ENCODE measurements at places on chromosomes 12 and 14. TPM values are rescaled to one million over a fixed set of nuclear protein-coding genes. Genes with fewer than 3 reads are reported as not detected.

The ASB2 gene
- total RNA-seq, result 44.6 TPM

The BMAL2 gene
- total RNA-seq, result 14.9 TPM

The DEPDC4 gene
- 3.5 TPM for total RNA-seq

The EXOC3L4 gene
- total RNA-seq, result not detected

The PTPRB gene
- not detected for total RNA-seq

The NAV3 gene
- total RNA-seq, result not detected

The GXYLT1 gene
- total RNA-seq, result 7.0 TPM

The TMEM121 gene
- total RNA-seq, result 10.2 TPM

The LRP6 gene
- total RNA-seq, result 2.5 TPM

DNA sequence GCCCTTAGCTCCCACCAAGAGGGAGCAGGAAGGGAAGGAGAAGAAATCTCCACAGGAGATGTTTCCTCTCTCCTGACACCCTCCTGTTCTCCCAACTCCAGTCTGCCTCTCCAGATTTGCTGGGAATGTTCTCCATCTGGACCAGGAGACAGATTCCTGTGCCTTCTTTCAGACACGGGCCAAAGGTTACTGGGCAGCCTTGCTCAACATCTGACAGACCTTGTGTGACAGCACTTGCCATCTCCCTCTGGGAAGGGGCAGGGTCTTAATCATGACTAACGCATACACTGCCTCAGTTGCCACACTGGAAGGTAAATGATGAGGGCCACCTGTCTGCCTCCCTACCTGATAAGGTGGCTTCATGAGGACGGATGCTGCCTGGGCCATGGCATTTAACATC lies 2.5 kb upstream of the TTC7B start:
- no peak for DNase-seq
- H3K27ac ChIP-seq, result no peak overlapping the region
- H3K27me3 ChIP-seq, result peaks cover 4% of the 10 kb centered on the region
- H3K4me3 ChIP-seq, result no peak overlapping the region
- peaks cover 17% of the 10 kb centered on the region for H3K4me1 ChIP-seq
- H3K36me3 ChIP-seq, result no peaks in the 10 kb centered on the region

GRCh38 chr12:15435597-15435996 lies 113.3 kb downstream of the PTPRO start:
- H3K36me3 ChIP-seq, result no peaks in the 10 kb centered on the region
- no peak overlapping the region for H3K4me3 ChIP-seq
- no peak overlapping the region for H3K27ac ChIP-seq
- H3K4me1 ChIP-seq, result no peaks in the 10 kb centered on the region

DNA sequence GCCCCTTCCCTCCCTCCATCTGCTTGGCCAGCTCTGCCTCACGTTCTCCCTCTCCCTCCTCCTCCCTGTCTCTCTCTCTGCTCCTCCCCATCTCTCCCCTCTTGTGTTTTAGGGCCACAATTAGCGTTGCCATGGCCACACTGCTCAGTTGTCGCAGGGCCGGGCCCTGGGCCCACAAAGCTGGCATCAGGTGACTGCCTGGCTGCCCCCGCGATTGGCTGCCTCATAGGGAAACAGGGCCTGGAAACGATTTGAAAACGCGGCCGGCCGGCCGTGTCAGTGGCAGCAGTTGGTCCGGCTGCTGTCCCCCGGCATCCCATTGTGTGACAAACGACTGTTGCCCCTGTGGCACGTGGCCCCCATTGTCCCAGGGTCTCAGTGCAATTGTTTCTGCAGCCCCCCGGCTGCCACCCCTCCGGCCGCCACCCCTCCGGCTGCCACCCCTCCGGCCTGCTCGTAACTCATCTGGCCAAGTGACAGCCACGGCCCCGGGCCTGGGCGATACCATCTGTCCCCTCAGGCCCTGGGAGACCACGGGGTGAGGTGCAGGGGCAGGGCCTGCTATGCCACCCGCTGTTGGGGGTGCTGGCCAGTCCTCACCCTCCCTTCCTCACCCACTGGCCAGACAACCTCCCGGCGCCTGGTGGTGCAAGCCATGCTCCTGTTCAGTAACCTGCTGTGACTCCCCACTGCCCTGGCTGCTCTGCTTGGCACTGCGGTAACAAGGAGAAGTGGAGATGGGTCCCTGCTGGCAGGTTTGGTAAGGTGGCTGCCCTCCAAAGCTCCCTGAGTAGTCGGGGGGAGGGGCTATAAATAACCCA lies 17.4 kb downstream of the FOXN4 start:
- H3K27me3 ChIP-seq, result peaks cover 27% of the 10 kb centered on the region
- H3K4me3 ChIP-seq, result no peak overlapping the region
- no peaks in the 10 kb centered on the region for H3K4me1 ChIP-seq
- no peaks in the 10 kb centered on the region for H3K36me3 ChIP-seq
- DNase-seq, result no peak

DNA sequence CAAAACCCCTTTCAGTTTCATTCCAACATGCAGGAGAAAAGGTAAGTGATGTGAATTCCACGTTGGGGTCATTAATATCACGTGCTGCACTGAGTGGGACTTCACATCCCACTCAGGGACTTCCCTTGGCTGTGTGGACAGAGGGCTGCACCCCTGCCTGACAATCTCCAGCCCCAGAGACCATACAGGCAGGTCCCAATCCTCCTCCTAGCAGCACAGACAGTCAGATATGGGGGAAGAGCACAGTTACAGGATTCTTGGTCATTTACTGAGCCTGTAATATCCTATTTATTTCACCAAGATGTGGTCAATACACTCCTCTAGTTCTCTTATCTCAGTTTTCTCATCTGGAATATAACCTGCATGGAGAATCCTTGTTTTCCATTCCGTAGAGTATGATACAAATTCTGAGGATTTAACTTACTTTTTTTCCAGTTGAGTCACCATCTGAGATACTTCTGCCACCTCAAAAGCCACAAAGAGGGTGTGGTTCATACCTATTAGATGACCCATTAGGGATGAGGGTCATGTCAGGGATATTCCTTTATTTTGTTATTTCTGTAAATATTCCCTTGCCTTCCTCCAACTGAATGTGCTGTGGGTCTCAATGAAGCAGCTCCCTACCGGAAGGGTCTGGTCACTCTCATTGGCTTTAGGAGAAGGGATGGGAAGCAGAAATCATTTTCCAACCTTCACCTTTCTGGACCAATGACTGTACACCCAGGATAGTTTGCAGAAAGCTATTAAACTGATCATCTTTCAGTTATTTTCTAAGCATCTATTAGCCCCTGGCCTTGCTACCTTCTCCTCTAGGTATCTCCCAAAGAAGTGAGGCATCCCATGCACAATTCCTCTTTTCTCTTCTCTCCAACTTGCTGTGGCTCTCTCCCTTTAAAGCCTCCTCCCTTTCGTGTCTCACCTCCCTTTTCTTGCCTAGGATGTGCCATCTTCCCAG lies 43.0 kb upstream of the NTF3 start:
- H3K4me1 ChIP-seq, result no peaks in the 10 kb centered on the region
- no peaks in the 10 kb centered on the region for H3K36me3 ChIP-seq
- H3K27ac ChIP-seq, result no peak overlapping the region
- H3K27me3 ChIP-seq, result no peaks in the 10 kb centered on the region
- H3K4me3 ChIP-seq, result no peak overlapping the region

- no peak overlapping the region for H3K27ac ChIP-seq
- peaks cover 54% of the 10 kb centered on the region for H3K27me3 ChIP-seq
- peaks cover 17% of the 10 kb centered on the region for H3K36me3 ChIP-seq
- H3K4me1 ChIP-seq, result peaks cover 2% of the 10 kb centered on the region
- no peak overlapping the region for H3K4me3 ChIP-seq
These were observed 6.0 kb downstream of the FOXG1 start for GRCh38 chr14:28772613-28773012.

- no peak overlapping the region for H3K27ac ChIP-seq
- H3K27me3 ChIP-seq, result no peaks in the 10 kb centered on the region
- H3K4me3 ChIP-seq, result no peak overlapping the region
- peaks cover 19% of the 10 kb centered on the region for H3K36me3 ChIP-seq
These were observed 8.6 kb downstream of the SLC38A6 start for GRCh38 chr14:60989599-60989998.

GRCh38 chr14:68950111-68950510 lies 29.0 kb downstream of the ACTN1 start:
- H3K36me3 ChIP-seq, result no peaks in the 10 kb centered on the region
- no peak overlapping the region for H3K4me3 ChIP-seq
- H3K27ac ChIP-seq, result no peak overlapping the region

- peaks cover 7% of the 10 kb centered on the region for H3K27me3 ChIP-seq
- H3K36me3 ChIP-seq, result no peaks in the 10 kb centered on the region
- no peak overlapping the region for H3K4me3 ChIP-seq
These were observed 104.4 kb downstream of the SINHCAF start for GRCh38 chr12:31221551-31221945.

GRCh38 chr12:4177262-4177661 lies 96.3 kb upstream of the CCND2 start:
- peaks cover 26% of the 10 kb centered on the region for H3K4me1 ChIP-seq
- DNase-seq, result no peak
- H3K4me3 ChIP-seq, result peak overlapping the region; percentile 12
- peaks cover 2% of the 10 kb centered on the region for H3K27me3 ChIP-seq
- peaks cover 2% of the 10 kb centered on the region for H3K36me3 ChIP-seq

- H3K27me3 ChIP-seq, result no peaks in the 10 kb centered on the region
- H3K4me3 ChIP-seq, result no peak overlapping the region
- no peak overlapping the region for H3K27ac ChIP-seq
These were observed 24.7 kb downstream of the KLHDC2 start for GRCh38 chr14:49792618-49793017.

DNA sequence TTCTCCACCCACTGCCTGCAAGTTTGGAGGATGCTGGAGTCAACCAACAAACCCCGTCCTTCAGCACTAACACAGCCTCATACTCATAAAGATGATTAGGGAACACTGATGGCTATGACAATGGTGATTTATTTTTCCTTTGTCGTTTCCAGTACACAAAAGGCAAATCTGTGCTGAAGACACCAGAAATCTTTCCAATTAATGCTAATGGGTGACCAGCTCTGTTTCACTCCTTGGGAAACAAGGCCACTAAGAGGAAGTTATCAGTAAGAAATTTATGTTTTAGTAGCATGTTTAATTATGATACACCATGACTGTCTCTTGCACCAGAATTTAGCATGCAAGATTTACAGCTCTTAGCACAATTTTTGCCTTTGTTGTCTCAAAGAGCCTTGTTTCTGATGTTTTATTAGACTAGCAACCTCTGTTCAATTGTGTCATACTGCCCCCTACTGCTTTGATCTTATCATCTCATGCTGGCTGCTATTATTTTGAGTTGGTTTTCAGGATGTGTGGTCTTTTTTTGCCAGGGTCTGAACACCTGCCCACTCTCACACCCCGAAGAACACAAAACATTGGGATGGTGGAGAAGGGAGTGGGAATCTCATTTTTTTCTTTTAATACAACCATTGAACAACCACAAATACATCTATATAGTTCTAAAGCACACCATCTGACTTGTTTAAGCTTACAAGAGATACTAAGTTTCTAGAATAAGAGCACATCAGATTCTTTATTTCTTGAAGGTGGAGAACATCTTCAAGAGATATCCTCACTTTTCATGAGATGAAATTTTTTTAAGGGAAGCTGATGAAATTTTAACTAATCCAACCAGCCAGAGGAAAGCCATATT lies 160.9 kb downstream of the SPTSSA start:
- no peak overlapping the region for H3K27ac ChIP-seq
- H3K36me3 ChIP-seq, result no peaks in the 10 kb centered on the region
- no peak for DNase-seq
- H3K27me3 ChIP-seq, result peaks cover 7% of the 10 kb centered on the region

DNA sequence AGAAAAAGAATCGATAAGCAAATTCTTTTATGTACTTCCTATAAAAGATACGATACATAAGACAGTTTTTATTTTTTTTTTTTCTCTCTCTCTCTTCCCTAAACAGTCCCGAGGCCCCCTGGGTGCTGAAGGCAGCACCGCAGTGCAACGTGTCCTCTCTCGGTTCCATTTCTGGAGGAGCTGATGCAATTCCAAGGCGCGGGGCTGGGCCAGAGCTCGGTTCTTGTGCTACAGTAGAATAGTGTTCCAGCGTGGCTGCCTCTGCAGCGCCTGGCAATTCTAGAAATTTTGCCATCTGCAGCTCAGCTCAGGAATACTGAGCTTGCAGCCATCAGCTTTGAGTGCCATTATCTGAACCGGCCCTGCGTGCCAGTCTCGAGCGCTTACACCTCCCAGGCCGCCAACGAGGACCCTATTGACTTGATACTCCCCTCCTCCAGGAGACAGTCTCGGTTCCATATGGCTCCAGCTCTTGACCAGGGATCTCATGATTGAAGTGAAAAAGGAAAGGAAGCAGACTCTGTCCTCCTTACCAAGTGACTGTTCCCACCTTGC lies 630 bp downstream of the ALDH1L2 start:
- H3K27ac ChIP-seq, result no peak overlapping the region
- peaks cover 8% of the 10 kb centered on the region for H3K4me1 ChIP-seq
- DNase-seq, result peak; percentile 20

DNA sequence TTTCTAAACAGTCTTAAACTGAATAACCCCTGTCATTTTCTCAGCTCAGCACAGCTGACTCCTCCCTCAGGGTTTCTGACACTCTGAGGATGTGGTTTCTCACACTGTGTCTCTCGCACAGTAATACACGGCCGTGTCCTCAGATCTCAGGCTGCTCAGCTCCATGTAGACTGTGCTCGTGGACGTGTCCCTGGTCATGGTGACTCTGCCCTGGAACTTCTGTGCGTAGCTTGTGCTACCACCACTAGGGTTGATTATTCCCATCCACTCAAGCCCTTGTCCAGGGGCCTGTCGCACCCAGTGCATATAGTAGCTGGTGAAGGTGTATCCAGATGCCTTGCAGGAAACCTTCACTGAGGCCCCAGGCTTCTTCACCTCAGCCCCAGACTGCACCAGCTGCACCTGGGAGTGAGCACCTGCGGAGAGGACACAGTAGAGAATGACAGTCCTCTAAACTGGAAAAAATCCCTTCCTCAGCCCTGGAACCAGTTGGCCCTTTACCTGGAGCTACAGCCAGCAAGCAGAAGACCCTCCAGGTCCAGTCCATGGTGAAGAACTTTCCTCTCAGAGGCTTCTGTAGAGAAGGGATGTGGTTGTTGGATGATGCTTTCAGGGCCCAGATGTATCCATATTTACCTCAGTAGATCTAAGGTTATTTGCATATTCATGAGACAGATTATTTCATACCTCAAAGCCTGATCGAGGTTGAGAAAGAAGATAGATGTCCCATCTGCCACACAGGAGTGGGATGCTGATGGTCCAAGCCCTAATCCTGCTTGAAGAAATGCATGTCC lies 984.8 kb downstream of the TMEM121 start:
- no peak overlapping the region for H3K4me3 ChIP-seq
- peak overlapping the region; percentile 29 for H3K27ac ChIP-seq
- DNase-seq, result peak; percentile 70
- H3K36me3 ChIP-seq, result no peaks in the 10 kb centered on the region
- no peaks in the 10 kb centered on the region for H3K27me3 ChIP-seq

- H3K27me3 ChIP-seq, result no peaks in the 10 kb centered on the region
- H3K4me1 ChIP-seq, result no peaks in the 10 kb centered on the region
- DNase-seq, result no peak
- H3K4me3 ChIP-seq, result no peak overlapping the region
These were observed 263.5 kb downstream of the NOVA1 start for GRCh38 chr14:26334288-26334687.

- peak overlapping the region; percentile 62 for H3K4me3 ChIP-seq
- no peaks in the 10 kb centered on the region for H3K27me3 ChIP-seq
- no peaks in the 10 kb centered on the region for H3K4me1 ChIP-seq
- peak overlapping the region; percentile 80 for H3K27ac ChIP-seq
- no peaks in the 10 kb centered on the region for H3K36me3 ChIP-seq
- no peak for DNase-seq
These were observed 268.7 kb downstream of the DAD1 start for GRCh38 chr14:22320362-22320750.

- no peaks in the 10 kb centered on the region for H3K4me1 ChIP-seq
- DNase-seq, result no peak
- no peaks in the 10 kb centered on the region for H3K36me3 ChIP-seq
- H3K4me3 ChIP-seq, result no peak overlapping the region
- H3K27ac ChIP-seq, result no peak overlapping the region
- H3K27me3 ChIP-seq, result peaks cover 33% of the 10 kb centered on the region
These were observed 13.9 kb downstream of the PTHLH start for GRCh38 chr12:27958675-27959074.

Measured in activated CD4-positive, alpha-beta memory T cell treated with anti-CD3 and anti-CD28 coated beads for 36 hours (primary cell).